ENCODE measurements at places on chromosomes 4 and X. TPM values are rescaled to one million over a fixed set of nuclear protein-coding genes. Genes with fewer than 3 reads are reported as not detected.

HSD17B13 gene
- total RNA-seq = 0.13 TPM

DNA sequence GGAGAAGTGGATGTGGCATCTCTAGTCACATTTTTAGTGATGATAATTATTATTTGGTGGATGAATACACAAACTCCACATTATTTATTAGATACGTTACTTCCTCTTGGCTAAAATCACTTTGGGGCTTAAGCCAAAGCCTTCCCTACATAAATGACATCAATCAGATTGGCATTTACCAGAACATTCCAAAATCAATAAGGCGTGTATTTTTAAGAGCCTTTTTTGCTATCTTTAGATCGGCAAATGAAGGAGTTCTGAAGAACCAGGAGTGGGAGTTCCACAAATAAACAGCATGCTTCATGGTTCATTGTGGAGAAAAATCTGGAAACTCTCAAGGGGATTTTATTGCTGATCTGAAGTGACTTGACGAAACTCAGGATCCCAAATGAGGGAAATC, 89.7 kb downstream of the AMELX start:
- no peak for DNase-seq

ANOS1 gene
- total RNA-seq = 0.18 TPM

- DNase-seq = no peak
These were observed 24.4 kb downstream of the UGT2A3 start for GRCh38 chr4:68927165-68927564.

NRK gene
- 0.03 TPM for total RNA-seq

DNA sequence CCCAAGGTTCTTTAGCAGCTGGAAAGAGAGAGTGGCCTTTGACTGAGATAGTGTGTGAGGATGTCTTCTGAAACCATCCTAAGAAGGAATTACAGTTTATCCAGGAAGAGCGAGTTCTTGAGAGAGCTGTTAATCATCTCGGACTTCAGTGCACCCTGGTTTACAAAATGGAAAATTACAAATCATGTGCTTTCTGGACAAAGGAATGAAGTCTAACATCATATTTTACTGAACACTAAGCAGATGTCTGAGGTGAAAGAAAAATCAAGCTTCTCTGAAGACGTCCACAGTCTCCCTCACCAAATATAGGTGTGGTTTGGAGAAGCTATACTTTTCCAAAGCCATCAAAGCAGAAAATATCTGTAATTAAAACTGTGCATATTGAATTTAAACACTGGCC, 30.8 kb upstream of the CYP2U1 start:
- DNase-seq = no peak

- no peak for DNase-seq
These were observed 403.9 kb downstream of the PCDH7 start for GRCh38 chr4:31124008-31124585.
